ENCODE measurements at places on chromosomes 12 and 14.

- no peak for DNase-seq
Measured at GRCh38 chr14:94586635-94587034, 5.4 kb downstream of the SERPINA5 start.

GRCh38 chr14:59330455-59330854, 134.7 kb downstream of the GPR135 start:
- no peak for DNase-seq

DNA sequence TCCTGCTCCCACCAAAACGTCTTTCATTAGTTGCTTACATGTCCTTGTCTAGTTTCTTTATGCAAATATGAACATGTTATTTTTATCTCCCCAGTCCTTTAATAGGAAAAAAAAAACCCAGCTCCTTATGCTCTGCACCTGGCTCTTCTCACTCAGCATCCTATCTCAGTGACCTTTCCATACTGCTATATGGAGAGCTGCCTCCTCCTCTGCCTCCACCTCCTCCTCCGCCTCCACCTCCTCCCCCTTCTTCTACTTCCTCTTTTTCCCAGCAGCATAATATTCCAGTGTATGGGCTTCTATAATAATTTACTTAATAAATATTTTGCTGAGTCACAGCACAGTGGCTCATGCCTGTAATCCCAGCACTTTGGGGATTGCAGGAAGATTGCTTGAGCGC, 31.5 kb downstream of the ABCB9 start:
- DNase-seq: no peak

DNA sequence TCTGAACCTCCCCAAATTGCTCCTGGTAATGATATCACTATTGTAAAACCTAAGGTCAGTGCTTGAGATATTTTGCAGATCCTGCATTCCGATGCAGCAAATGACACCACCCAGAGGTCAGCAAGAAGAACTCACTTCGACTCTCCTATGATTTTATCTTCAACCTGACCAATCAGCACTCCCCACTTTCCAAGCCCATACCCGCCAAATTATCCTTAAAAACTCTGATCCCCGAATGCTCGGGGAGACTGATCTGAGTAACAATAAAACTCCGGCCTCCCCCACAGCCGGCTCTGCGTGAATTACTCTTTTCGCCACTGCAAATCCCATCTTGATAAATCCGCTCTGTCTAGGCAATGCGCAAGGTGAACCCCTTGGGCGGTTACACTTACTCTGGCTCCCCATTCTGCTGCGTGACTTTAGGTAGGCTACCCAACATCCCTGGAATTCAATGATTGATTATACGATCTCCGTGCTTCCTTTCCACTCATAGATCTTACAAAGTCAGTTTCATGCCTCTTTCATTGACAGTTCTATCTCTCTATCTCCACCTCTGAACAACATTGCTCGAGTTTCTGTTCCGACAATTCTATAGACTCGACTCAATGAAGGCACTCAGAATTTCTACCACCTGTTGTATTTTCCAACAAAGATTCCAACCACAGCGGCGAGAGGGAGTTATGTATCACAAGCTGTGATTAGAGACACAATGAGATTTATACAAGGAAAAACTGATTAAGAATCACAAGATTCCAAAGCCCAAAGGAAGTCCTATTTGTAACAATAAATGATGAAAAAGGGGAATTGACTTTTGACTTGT, 939 bp downstream of the NPC2 start:
- peak; percentile 55 for DNase-seq

GRCh38 chr12:4443616-4444015, 2.0 kb downstream of the FGF6 start:
- DNase-seq: no peak

DNA sequence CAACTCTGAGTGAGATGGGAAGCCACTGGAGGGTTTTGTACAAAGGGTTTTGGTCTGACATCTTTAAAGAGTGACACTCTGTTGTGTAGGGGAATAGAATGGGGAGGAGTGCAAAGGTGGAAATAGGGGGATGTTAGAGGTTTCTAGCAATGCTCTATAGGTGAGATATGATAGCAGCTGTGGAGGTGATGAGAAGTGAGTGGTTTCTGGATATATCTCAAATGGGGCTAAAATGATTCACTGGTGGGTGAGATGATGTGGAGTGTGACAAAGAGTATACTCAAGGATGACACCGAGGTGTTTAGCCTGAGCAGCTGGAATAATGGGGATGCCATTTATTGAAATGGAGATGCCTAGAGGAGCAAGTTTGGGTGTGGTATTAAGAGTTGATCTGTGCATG, 426.4 kb downstream of the PCNX1 start:
- no peak for DNase-seq

DNA sequence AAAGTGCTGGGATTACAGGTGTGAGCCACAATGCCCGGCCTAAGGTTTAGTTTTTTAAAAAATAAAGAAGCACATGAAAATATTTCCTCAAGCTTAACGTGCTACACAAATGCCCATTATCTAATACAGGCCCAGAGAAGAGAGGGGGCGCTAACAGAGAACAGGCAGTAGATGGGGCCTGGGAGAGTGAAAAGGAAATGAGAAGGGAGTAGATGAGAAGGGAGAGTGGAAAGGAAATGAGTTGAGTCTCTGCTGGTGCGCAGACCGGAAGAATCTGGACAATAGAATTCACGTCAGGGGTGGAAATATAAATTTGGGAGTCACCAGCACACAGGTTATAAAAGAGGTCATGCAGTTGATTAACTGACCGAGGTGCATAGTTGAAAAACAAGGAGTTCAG, 10.7 kb downstream of the PXN start:
- DNase-seq: no peak

- peak; percentile 29 for DNase-seq
Measured at GRCh38 chr12:60935981-60936761, 1324.0 kb upstream of the USP15 start.

DNA sequence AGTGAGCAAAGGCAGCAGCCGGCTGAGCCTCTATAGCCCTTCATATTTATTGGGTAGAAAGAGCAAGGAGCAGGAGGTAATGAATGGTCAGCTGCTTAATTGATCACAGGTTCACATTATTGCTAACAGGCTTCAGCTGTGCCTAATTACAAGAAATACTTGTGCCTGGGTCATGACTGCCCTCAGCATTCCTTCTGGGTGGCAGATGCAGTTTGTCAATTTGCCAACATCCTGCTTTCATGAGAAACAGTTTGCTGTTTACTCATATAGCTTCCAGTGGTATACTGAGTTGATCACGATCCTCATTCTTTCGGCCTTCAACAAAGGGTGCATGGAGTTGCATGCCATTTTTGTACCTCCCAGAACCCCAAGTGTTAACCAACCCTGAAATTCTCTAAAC, 81.0 kb upstream of the PLEKHG7 start:
- no peak for DNase-seq

GRCh38 chr12:79407671-79408622, 282.8 kb downstream of the PAWR start:
- peak; percentile 82 for DNase-seq

DNA sequence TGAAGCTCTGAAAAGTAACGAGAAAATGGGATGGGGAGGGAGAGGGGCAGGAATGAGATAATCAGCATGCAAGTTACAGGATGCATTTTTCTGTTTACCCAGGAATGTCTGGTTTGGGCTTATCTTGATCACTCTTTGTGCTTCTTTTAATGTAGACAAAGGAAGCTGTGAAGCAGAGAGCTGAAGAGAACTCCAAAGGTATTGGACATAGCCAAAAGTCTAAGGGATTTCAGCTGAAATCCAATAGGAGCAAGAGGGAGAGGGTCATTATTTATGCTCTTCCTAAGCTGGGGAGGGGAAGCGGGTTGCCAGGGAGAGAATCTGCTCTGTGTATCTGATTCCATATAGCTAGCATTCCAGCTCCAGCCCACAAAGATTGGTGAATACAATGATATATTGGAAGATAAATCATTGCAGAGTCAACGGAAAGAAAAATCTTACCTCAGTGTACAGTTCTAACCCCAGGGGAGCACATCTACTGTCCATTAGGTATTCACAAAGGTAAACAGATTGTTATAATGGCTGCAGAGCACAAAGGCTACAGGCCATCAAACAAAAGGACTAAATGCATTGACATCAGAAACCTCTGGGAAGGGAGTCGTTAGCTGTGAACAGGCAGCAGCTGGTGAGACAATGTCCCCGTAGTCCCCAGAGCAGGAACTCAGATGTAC, 61.0 kb upstream of the PELI2 start:
- no peak for DNase-seq

DNA sequence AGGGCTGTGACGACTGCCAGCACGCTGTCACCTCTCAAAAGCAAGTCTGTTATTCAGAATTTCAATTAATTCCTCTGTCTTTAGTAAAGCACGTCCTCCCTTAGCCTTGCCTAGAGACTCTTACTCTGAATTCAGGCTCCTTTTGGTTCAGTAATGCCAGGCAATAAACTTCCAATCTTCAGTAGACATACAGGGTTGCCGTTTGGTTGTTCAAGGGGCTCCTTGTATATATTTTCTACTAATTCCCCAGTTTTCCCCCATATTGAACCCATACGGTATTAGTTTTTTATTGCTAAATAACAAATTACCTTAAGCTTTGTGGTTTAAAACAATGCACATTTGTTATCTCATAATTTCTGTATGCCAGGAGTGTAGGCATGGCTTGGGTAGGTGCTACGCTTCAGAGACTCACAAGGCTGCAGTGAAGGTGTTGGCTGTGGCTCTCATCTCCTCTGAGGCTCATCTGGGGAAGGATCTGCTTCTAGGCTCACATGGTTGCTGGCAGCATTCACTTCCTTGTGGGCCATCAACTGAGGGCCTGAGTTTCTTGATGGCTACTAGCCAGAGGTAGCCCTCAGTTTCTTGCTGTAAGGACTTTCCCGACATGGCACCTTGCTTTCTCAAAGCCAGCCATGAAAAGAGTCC, 7.3 kb upstream of the CLECL1 start:
- no peak for DNase-seq

- DNase-seq: no peak
Measured at GRCh38 chr14:95433094-95433478, 83.4 kb downstream of the SYNE3 start.

- DNase-seq: no peak
Measured at GRCh38 chr14:69408331-69408960, 10.0 kb downstream of the SLC39A9 start.

DNA sequence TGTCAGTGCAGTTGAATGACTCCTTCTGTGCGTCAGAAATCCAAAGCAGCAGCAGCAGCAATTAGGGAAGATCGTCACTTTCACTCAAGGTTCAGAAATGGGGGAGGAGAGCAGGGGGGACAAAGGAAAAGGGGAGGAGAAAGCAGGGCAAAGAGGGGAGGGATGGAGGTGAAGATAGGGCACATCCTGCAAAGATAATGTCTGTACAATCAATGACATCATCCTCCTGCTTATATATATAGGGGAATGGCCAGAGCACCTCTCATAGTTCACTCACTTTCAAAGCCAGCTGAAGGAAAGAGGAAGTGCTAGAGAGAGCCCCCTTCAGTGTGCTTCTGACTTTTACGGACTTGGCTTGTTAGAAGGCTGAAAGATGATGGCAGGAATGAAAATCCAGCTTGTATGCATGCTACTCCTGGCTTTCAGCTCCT, at the start of gene NTS:
TSS of gene NTS (plus strand) at position 265 of the 431 bp plus-strand sequence. CDS start at position 374, 109 bp downstream.
- peak; percentile 88 for DNase-seq

DNA sequence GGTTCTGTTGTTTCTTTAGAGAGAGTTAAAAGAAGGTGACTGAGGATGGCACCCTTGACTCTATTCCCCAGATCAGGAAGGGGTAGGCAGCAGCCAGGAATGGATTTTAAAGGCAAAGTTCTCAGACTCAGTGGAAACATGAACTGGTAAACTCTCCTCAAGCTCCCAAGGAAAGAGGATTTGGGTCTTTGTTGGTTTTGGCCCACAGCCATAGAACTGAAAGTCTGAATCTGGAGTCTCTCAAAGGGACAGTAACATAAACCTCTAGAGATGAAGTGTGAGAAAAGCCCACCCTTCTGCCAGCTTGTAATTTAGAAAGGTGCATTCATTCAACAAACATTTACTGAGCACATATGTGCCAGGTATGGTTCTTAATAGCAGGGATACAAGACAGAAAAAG, 28.6 kb upstream of the BLTP3B start:
- no peak for DNase-seq

GRCh38 chr12:46430340-46430948, 57.9 kb upstream of the SLC38A2 start:
- DNase-seq: peak; percentile 89

DNA sequence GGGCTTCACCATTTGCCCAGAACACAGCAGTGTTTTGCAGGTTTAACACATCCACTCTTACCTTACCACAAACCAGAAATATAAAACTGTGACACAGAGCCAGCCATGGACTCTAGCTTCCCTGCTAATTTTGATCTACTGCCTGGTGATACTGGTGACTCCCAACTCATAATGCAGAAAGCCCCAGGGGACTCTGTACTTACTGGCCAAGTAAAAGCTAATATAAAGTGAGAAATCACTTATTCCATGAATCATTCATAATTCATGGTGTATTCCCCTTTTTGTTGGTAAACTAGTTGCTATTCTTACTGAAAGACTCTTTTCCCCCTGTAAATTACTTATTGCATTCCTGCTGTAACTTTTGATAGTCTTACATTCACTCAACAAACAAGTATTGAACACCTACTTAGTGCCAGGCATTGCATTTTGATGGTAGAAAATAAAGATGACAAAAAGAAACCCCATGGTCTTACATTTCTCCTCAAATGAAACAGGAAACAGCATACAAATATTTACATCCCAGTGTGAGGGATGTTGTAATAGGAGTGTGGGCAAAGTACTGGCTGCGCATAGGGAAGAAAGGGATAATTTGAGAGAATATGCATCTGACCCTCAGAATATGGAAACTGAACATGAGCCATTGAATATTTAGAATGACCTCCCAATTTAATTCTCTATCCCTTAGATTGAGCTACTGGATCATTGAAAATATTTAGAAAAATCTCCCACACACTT, 279.6 kb downstream of the PDZRN4 start:
- DNase-seq: no peak

GRCh38 chr12:91680864-91681263, 464.8 kb downstream of the BTG1 start:
- DNase-seq: no peak

DNA sequence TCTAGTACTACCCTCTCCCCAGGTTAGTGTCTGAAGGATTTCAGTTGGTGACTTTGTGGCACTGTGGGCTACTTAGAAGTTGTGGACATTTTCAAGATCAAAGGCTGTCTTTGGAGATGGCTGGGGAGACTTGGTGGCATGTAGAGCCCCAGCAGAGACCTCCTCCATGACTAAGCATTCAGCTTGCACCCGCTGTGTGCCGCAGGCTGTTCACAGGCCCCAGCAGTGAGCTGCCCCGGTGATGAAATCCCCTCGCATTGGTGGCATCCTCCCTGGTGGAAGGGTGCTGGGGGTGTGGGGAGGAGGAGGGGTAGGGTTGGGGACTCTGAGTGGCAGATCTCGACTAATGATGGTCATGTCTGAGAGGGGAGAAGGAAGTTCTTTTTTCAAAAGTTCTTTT, 173.9 kb downstream of the TSPAN9 start:
- no peak for DNase-seq
